ENCODE measurements at places on chromosomes 16 and 17.

DNA sequence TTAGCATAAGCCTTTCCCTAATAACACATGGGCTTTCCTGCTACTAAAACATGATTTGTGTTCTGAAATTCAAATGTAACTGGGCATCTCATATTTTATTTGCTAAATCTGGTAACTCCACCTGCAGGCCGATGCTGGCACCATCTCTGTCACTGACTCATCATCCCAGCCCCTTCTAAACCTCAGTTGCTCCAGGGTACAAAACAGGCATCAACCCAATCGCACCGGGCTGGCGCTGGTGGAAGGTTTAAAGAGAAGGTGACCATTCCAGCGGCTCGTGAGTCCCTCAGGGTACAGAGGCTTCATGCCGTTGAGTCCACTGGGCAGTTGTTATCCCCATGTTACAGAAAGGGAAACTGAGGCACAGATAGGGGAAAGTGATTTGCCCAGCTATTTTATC is 27.1 kb downstream of the PPL start:
- DNase-seq = no peak

GRCh38 chr17:51764387-51764971 is 394.0 kb downstream of the CA10 start:
- DNase-seq = no peak

DNA sequence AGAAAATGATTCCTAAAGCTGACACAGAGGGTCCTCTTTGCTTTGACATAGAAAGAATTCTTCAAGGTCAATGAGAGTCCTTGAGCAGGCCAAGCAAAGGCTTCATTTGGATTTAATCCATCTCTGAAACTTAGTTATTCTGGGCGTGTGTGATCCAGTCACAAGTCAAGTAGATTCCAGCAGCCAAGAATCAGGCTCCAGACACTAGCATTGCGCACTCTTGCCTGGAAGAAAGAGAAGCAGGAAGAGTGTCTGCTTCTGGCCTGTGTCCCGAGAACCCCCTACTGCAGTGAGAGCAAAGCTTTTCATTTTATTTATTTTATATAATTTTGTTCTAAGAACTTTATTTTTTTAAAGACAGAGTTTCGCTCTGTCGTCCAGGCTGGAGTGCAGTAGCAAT is 88.2 kb upstream of the CACNG5 start:
- DNase-seq = no peak

DNA sequence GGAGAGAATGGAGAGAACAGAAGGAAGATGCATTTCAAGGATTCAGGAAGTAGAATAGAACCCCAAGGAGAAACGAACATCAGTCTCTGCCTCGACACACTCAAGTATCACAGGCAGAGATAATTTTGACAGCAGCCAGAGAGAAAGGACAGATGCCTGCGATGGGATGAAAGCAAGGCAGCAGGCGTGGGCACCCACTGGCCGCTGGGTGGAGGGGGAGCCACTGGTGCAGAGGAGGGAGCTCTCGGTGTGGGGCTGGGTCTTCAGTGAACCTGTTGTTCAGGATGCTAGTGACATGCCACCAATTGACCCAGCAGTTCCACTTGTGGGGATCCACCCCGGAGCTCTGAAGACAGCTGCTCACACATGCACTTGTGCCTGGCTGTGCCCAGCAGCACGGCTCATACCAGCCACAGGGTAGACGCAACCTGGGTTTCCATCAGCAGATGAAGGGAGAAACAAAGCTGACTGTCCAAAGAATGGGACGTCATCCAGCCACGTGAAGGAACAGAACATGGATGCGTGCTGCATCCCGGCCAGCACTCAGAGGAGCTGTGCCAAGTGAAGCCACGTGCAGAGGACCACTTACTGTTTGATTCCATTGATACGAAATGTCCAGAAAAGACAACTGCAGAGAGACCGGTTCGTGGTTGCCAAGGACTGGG is 127.0 kb downstream of the BANP start:
- DNase-seq = no peak

- no peak for DNase-seq
Observed at GRCh38 chr17:80910043-80910442, 81.6 kb upstream of the CHMP6 start.

DNA sequence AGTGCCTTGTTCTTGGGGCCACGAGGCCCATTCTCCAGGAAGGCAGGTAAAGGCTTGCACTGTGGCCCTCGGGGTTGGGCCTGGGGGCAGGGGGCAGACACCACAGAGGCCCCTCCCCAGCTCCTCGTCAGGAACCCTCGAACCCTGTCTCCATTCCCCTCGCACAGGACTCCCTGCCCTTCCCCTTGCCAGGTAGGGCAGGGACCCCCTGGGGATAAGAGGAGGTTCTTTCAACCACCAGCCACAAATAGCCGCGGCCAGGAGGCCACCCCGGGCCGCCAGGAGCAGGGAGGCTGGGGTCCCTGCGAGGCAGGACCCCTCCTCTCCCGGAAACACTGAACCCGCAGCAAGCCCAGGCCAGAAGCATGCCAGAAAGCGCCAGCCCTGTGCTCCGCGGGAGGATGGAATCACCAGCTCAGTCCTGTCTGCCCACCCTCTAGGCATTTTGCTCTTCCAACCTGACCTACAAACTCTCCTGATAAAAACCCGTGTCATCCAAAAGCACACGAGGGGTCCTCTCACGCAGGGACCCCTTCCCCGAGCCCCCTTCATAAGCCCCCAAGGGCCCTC is 45.6 kb downstream of the SLC47A1 start:
- no peak for DNase-seq

- no peak for DNase-seq
Observed at GRCh38 chr16:65123396-65124211, 1.7 kb upstream of the CDH11 start.

- DNase-seq = peak; percentile 92
Observed at GRCh38 chr17:71438631-71439146, 682.1 kb upstream of the SOX9 start.

GRCh38 chr17:76593959-76594358 is 8.3 kb upstream of the ST6GALNAC2 start:
- DNase-seq = no peak

GRCh38 chr17:73142872-73143381 is 21.9 kb upstream of the SSTR2 start:
- no peak for DNase-seq

- no peak for DNase-seq
Observed at GRCh38 chr17:50918933-50919296, 52.8 kb upstream of the TOB1 start.

- peak; percentile 55 for DNase-seq
Observed at GRCh38 chr17:3667366-3668278, 756 bp downstream of the TAX1BP3 start.

DNA sequence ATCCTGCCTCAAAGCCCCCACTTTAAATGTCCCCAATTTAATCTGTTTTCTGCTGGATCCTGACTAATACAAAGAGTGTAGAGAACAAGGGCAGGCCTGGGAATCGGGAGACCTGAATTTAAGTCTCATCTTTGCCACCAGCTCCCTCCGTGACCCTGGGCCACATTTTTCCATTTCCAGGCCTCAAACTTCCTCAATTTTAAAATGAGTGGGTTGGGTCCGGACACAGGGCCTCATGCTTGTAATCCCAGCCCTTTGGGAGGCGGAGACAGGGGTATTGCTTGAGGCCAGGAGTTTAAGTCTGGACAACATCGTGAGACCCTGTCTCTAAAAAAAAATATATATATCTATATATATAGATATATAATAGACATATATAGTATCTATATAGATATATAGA is 61.4 kb downstream of the SRL start:
- DNase-seq = no peak

GRCh38 chr16:88739139-88739976 is 33.1 kb downstream of the CTU2 start:
- DNase-seq = no peak

- no peak for DNase-seq
Observed at GRCh38 chr16:73775841-73776388, 520.7 kb upstream of the PSMD7 start.

DNA sequence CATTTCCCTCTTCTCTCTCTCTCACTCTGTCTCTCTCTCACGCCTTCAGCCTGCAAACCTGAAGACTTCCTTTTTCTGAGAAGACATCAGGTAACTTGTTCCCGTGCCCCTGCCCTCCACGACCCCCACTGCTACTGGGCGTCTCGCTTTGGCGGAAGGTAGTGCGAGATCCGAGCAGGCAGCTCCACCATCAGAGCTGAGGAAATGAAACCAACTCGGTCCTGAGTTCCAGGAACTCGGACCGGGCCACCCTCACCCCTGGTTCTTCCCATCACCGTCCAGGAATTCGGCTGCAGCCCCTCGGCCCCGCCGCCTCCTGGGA is 585 bp downstream of the MLKL start:
- DNase-seq = no peak

DNA sequence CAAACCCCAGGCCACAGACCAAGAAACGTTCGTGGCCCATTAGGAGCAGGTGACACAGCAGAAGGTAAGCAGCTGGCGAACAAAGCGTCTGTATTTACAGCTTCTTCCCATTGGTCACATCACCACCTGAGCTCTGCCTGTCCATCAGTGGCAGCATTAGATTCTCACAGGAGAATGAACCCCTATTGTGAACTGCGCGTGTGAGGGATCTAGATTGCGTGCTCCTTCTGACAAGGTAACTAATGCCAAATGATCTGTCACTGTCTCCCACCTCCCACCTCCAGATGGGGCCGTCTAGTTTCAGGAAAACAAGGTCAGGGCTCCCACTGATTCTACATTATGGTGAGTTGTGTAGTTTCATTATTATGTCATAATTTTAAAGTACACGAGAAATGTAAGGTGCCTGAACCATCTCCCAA is 186.3 kb downstream of the CPPED1 start:
- DNase-seq = no peak

GRCh38 chr17:76271669-76272540 is 6.8 kb downstream of the UBALD2 start:
- DNase-seq = no peak

DNA sequence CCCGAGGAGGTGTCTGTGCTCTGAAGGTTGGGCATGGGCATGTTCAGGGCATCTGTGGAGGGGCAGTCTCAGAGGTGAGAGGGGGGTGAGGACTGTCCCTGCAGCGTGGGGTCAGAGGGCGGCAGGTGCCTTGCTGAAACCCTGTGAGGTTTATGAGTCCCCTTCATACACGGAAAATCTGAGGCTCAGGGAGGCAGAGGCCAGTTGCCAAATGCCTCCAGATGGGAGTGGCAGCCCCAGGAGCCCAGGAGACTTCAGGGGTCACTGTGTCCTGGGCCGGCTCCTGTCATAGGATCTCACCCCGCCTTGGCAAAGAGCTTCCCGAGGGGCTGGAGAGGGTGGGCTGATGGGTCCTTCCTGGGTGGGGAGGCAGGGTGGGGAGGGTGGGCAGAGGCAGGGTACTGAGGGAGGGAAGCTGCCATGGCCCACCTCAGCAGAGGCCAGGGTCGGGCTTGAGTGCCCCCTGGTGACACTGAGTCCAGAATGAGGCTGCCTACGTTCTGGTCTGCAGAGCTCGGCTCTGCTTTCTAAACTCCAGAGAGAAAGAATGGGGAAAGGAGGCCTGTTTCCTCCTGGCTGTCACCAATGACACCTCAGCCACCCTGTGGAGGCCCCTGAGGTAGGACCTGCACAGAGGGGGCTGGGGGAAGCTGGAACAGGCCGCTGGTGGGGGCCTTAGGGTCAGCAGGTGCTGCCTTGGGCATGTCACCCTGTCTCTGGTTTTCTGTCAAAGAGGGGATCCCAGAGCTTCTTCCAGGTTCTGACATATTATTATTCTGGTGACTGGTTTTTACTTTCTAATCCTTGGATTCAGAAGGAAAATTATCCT is 1.1 kb downstream of the LGALS9 start:
- no peak for DNase-seq

DNA sequence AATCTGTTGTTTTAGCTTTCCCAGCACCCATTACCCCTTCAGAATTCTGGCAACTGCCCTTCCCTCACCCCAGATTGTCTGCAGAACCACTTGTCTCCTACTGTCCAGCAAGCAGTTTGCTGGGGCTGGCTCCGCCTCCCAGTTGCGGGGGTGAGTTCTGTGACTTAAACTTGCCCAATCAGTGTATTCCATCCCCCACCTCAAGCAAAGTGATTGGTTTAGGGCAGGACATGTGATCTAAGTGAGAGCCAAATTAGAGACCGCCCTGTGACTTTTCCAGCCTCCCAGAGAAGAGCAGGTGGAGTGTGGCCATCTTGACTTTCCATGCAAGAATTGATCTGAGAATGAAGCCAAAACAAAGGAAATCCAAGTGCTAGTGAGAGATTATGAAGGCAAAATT is 22.7 kb upstream of the SRCIN1 start:
- DNase-seq = no peak

GRCh38 chr16:53061701-53062159 is 6.9 kb downstream of the CHD9 start:
- DNase-seq = no peak

- DNase-seq = no peak
Observed at GRCh38 chr16:12262454-12263180, 286.1 kb downstream of the SNX29 start.

- no peak for DNase-seq
Observed at GRCh38 chr16:83579436-83579835, 228.3 kb upstream of the HSBP1 start.

DNA sequence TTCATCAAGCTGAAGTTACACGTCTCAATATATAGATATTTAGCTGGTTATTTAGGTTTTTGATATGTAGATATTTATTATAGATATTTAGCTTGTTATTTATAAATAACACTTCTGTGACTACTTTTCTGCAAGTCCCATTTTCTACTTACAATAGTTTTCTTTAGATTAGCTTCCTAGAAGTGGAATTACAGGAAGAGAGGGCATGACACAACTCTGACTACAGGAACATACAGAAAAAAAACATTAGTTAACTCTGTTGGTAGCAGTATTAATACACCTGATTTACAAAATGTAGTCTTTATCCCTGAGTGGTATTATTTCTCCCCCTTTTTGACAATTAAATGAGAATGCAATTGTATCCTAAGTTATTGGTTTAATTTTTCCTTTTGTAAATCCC is 21.2 kb upstream of the CCL1 start:
- DNase-seq = no peak

- DNase-seq = no peak
Observed at GRCh38 chr17:61412860-61413660, 13.4 kb downstream of the TBX2 start.

GRCh38 chr17:7308625-7309433 is 1.4 kb downstream of the EIF5A start:
- no peak for DNase-seq

DNA sequence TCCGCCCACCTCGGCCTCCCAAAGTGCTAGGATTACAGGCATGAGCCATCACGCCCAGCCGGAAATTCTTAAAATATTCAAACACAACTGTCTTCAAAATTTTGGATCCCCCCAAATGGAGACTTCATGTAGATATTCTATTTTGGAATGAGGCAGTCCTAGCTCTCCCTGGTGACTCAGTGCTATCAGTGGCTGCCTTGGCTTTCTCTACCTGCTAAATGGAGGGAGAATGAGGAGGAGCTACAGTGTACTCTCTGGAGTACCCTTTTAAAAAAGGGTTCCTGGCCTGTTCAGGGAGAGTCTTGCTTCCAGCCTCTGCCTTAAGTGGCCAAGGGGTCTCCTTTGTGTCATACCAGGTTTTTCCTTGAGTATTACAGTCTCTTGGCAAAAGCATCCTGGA is 10.8 kb downstream of the ALKBH5 start:
- DNase-seq = no peak

- DNase-seq = no peak
Observed at GRCh38 chr16:48539485-48540221, 70.3 kb downstream of the N4BP1 start.

GRCh38 chr16:17329391-17329790 is 141.4 kb downstream of the XYLT1 start:
- DNase-seq = no peak

GRCh38 chr17:16439303-16439791 is 24.0 kb downstream of the TRPV2 start:
- no peak for DNase-seq
